ENCODE measurements at places on chromosomes 6 and 20.
A peak's percentile ranks its signal among the peaks of the same experiment; 100 is the strongest.

DNA sequence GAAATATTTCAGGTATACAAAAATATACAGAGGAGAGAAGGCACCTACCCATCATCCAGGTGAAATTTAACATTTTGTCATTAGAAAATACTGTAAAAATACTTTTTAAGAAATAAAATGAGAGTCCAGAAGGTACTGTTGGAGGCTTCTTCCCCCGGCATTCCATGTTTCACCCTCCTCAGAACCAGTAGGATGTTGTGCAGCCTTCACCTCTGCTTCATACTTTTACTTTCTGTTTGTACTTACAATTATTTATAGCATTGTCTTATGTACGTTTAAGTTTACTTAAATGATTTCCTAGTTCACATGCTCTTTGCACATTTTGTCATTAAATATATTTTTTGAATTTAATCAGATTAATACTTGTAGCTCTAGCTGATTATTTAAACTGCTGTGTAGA is 30.9 kb downstream of the TMEM200A start:
- no peak for DNase-seq
- H3K4me1 ChIP-seq = no peaks in the 10 kb centered on the region
- H3K27me3 ChIP-seq = no peaks in the 10 kb centered on the region
- H3K27ac ChIP-seq = peak overlapping the region; percentile 53
- no peaks in the 10 kb centered on the region for H3K36me3 ChIP-seq

DNA sequence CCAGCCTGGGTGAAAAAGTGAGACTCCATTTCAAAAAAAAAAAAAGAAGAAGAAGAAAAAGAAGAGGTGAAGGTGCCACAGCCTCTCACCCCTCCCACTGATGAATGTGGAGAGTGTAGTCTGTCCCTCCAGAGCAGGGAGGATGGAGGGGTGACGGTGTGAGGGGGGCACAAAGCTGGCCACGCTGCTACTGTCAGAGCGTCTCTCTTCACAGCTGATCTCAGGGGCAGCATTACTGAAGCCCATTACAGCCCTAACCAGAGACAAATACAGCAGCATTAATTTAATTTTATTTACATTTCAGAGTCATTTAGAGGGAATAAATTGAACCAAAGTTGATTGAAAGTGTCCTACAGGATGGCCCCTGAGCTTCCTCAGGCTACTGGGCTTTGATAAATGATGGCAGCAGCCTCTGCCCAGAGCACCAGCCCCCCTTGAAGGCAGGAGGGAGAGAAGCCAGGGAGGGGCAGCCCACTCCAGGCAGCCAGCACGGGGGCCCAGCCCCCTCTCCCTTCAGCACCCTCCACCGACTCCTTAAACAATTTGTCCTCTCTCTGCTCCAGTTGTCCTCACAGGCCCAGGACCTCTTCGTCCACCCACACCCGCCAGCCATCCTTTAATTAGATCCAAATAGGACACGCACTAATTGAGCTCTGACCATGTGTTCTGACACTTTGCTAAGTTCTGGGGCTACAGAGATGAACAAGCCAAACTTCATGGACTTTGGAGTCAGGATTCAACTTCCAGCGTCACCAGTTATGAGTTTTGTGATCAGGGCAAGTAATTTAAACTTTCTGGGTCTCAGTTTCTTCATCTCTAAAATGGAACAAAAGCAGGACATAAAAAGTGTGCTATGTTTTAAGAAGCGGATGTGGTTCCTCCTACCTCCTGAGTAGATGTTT is 18.6 kb upstream of the ZFAND3 start:
- H3K27ac ChIP-seq = no peak overlapping the region
- no peaks in the 10 kb centered on the region for H3K4me1 ChIP-seq
- H3K36me3 ChIP-seq = no peaks in the 10 kb centered on the region
- no peak overlapping the region for H3K4me3 ChIP-seq

- H3K27ac ChIP-seq = peak overlapping the region; percentile 86
- H3K36me3 ChIP-seq = no peaks in the 10 kb centered on the region
- DNase-seq = peak; percentile 32
- no peaks in the 10 kb centered on the region for H3K27me3 ChIP-seq
- H3K4me3 ChIP-seq = peak overlapping the region; percentile 69
- H3K4me1 ChIP-seq = peaks cover 5% of the 10 kb centered on the region
Measured at GRCh38 chr6:107957308-107957908, 600 bp downstream of the SEC63 start.

DNA sequence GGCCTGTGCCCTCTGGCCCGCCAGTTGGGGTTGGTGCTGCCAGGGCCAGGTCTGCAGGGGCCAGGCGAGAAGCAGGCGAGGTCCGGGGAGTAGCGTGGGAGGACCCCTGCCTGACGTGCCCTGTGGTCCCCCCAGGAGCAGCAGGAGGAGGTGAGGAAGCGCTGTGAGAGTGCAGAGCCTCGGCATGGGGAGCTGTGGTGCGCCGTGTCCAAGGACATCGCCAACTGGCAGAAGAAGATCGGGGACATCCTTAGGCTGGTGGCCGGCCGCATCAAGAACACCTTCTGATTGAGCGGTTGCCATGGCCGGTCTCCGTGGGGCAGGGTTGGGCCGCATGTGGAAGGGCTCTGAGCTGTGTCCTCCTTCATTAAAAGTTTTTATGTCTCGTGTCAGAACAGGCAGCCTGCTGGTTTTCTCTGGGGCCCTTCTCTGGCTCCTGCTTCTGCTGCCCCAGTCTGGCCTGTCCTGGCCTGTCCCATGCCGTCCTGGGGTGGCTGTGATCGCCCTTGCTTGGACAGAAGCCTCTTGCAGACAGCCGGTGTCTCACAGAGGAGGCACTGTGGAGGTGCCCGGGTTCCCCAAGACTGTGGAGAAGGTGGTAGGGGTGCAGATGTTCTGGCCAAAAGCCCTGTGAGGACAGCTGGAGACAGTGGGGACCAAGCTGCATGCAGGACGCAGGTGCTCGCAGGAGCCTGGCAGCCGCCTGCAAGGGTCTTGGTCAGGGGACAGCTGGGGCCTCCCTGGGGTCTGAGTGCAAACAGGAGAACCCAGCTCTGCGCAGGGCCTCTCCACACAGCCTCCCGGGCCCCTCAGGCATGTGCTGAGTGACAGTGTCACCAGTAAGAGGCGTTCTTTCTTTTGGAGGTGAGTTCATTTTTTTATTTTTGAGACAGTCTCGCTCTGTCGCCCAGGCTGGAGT is 3.0 kb upstream of the C20orf204 start:
- no peaks in the 10 kb centered on the region for H3K36me3 ChIP-seq
- no peaks in the 10 kb centered on the region for H3K27me3 ChIP-seq
- no peak overlapping the region for H3K27ac ChIP-seq
- no peak for DNase-seq
- no peak overlapping the region for H3K4me3 ChIP-seq
- peaks cover 3% of the 10 kb centered on the region for H3K4me1 ChIP-seq

DNA sequence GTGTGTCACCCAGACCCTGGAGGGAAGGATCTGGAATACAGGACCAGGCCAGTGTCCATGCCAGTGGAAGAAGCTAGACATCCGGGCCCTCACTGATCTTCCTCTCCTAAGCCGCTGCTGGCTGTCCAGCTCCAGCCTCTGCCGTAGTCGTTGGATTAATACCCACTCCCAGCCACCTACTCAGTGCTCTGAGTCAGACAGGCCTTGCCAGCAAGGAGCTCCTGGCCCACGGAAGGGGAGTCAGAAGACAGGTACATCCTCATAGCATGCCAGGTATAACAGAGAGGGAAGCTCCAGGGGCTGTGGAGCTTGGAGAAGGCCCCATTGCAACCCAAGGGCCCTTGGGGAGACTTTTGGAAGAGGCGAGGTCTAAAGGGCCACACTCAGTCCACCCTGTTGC is 49.0 kb downstream of the STK35 start:
- no peak overlapping the region for H3K4me3 ChIP-seq
- H3K4me1 ChIP-seq = peaks cover 14% of the 10 kb centered on the region
- H3K36me3 ChIP-seq = no peaks in the 10 kb centered on the region
- DNase-seq = no peak
- no peak overlapping the region for H3K27ac ChIP-seq
- no peaks in the 10 kb centered on the region for H3K27me3 ChIP-seq

- H3K27ac ChIP-seq = no peak overlapping the region
- H3K4me3 ChIP-seq = no peak overlapping the region
- no peaks in the 10 kb centered on the region for H3K36me3 ChIP-seq
- peak; percentile 32 for DNase-seq
- no peaks in the 10 kb centered on the region for H3K4me1 ChIP-seq
- no peaks in the 10 kb centered on the region for H3K27me3 ChIP-seq
Measured at GRCh38 chr6:143427109-143427817, 23.2 kb downstream of the ADAT2 start.

DNA sequence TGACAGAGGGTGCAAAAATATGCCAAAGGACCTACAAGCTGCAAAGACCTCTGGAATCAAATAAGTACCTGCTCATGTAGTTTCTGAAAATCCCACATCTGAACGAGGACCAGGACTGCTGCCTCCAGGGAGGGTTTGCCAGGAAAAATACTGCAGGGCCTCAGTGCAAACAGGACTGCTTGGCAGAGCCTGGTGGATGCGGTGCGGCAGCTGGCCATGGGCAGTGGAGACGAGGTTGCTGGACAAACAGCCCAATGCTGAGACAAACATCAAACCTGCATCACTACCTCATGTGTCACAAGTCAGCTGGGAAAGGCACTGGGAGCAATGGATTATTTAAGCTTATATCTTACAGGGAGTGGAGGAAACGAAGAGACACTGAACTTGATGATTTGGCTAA is 238.8 kb downstream of the PAX1 start:
- H3K4me1 ChIP-seq = no peaks in the 10 kb centered on the region
- DNase-seq = no peak
- no peak overlapping the region for H3K4me3 ChIP-seq
- H3K36me3 ChIP-seq = no peaks in the 10 kb centered on the region
- no peaks in the 10 kb centered on the region for H3K27me3 ChIP-seq
- H3K27ac ChIP-seq = no peak overlapping the region

GRCh38 chr20:60403105-60403741 is 445.0 kb downstream of the CDH26 start:
- no peaks in the 10 kb centered on the region for H3K36me3 ChIP-seq
- DNase-seq = no peak
- H3K4me1 ChIP-seq = no peaks in the 10 kb centered on the region
- H3K4me3 ChIP-seq = no peak overlapping the region
- H3K27me3 ChIP-seq = no peaks in the 10 kb centered on the region

Measured in uterus (tissue), 4 donors.